Upper lobe of left lung (tissue), 6 donors: ENCODE measurements at places on chromosomes 2 and 18. TPM values are rescaled to one million over a fixed set of nuclear protein-coding genes. Genes with fewer than 3 reads are reported as not detected.

GRCh38 chr2:8202132-8202531 lies 479.7 kb upstream of the ID2 start:
- DNase-seq, result no peak

DNA sequence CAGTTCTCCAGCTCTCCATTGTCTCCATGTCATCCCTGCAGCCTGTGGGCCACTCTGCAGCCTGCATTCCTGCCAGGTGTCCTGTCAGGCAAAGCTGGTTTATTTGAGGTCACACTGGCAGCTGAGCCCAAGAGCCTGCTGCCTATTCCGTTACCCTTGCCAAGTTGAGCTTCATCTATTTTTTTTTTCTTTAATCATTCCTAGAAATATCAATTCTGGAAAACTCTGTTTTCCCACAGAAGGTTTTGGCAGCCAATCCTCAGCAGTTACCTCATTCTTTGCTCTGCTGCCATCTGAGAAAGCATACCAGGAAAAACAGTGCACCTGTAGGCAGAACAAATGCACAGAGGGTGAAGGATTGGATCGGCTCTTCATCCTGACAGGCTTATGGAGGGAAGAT lies 411.0 kb upstream of the ACVR2A start:
- no peak for DNase-seq

MEIS1 gene
- 29.1 TPM for total RNA-seq

- DNase-seq, result no peak
Measured at GRCh38 chr18:56085551-56085950, 497.6 kb upstream of the TCF4 start.

DNA sequence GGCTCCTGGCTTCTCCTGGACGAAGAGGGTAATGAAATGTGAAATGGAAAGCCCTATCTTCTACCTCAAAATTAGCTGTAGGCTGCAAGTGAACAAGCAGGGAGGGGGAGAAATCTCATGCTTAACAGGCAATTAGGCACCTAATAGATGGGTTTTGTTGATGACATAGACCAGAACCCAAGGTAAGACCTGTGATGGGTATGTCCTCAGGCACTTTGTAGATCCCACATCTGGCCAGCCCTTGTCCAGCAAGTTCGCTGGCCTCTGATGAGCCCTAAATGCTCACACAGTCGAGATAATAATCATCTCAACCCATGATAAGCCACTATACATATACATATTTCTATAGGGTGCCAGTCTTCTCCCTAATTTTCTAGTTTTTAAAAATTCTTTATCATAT lies 82.6 kb downstream of the MARCO start:
- DNase-seq, result no peak

DNA sequence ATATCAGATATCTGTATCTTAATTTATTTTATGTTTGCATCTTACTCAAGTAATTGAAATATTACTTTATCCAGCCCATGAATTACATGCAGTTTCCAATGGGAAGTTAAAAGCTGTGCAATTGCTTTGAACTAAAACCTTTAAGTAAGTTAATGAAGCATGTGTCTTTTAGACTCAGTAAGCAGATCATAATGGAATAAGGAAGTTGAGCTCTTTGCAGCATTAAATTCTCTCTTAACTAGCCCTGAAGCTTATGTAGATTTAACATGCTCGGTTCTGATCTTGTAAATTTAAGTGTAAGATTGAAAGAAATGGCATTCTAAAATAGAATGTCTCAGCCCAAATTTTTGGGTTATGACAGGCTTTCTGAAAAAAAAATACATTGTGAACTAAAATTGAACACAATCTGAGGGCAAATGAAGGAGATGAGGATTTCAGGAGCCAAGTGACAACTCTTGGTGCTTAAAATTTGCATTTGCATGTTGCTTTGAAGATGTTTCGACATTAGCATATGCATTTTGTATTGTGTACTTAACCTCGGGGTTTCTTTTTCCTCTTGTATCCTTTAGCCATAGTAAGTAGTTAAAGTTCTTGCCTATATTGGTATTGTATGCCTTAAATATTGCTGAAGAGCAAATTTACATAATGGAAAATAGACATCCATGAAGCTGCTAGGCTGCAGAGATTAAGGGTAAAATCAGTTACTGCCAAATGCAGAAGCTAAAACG lies 297.8 kb upstream of the KCNJ3 start:
- DNase-seq, result no peak

GRCh38 chr18:33916200-33916599 lies 308.5 kb downstream of the NOL4 start:
- no peak for DNase-seq

DNA sequence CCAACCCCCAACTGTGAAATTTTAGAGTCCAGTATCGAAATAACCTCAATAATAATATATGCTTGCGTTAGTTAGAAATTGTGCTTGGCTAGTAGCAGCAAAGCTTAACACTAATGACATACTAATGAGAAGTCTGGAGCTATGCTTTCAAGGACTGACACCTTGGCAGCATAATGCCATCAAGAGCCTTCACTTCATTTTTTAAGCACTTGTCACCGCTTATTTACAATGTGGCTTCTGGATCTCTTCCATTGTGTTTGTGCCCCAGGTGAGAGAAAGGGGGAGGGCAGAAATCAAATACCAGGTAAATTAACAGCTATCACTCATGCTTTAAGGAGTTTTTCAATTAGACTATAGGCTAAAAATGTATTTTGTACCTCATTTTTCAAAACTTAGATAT lies 101.5 kb downstream of the CDH7 start:
- DNase-seq, result no peak
